ENCODE measurements at places on chromosomes 6 and 20.

DNA sequence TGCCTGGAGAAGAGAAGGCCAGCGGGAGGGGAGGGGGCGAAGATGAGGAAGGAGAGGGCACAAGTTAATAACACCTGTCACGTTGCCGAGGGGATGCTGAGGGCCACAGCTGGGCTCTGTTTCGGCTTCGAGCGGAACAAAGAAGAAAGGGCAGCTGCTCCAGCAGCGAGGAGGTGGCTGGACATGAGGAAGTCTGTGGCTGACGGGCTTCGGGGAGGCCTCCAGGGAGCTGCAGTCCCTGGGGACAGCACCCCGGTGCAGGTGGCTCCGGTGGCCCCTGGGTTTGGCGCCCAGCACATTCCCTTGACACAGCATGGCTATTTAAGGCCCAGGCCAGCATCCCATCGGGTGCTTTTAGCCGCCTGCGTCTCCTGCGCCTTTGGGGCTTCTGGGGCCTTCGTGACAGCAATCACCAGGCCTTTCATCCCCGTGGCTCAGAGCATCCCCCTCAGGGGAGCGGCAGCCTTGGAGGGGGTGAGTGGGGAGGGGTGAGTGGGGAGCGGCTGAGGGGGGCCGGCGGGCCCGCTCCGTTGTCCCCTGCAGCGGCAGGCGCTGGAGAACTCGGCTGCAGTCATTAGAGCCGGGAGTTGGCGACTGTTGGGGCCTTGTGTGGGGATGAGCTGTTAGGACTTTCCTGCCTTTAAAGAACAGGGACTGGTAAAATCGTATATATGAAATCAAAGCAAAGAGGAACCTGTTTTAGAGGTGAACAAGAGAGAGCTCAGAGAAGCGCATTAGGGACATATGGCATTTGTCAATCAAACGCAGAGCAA is 99.0 kb downstream of the TMEM242 start:
- DNase-seq: no peak

DNA sequence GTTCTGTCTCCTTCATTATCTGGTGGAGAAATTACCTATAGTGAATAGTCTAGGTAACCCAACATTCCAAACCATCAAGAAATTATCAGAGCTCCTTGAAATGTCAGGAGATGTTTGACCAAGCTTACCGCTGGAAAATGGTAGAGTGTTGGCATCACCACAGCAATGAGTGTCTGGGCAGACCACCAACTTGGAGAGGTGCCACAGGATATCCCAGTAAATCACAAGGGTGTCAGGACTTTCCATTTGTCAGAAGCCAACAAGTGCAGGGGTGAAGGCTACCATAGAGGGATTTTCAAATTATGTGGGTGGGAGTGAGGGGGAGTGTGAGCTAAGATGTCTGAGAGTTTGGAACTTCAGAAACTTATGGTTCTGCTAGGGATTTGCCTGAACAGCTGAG is 73.2 kb downstream of the VGLL2 start:
- DNase-seq: no peak

GRCh38 chr20:42974347-42974746 is 215.4 kb downstream of the PTPRT start:
- no peak for DNase-seq

- no peak for DNase-seq
These were observed 114.7 kb upstream of the PRL start for GRCh38 chr6:22411376-22412105.

DNA sequence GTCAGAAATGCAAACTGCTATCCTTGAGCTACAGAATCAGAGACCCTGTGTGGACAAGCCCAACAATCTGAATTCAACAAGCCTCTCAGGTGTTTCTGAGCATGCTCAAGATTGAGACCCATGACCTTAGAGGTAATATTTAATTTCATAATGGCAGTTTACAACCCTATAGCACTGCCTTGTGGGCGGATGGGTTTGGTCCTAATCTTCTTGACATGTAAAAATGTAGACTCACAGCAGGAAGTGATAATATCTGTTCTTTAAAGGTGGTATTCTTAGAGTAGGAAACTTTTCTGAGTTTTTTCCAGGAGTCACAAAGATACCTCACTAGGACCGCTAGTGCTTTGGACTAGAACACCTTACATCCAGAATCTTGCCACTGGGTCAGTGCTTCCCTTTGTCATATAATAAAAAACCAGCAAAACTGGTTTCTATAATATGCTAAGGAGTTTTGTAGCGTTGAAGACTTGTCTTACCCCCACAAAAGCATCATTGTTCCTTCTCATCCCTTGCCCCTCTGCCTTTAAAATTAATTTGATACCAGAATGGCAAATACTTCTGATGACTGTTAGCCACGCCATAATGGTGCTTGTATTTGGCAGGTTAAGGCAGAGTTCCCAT is 52.6 kb downstream of the E2F3 start:
- DNase-seq: no peak

GRCh38 chr6:43687079-43687436 is 533 bp downstream of the MRPS18A start:
- no peak for DNase-seq

DNA sequence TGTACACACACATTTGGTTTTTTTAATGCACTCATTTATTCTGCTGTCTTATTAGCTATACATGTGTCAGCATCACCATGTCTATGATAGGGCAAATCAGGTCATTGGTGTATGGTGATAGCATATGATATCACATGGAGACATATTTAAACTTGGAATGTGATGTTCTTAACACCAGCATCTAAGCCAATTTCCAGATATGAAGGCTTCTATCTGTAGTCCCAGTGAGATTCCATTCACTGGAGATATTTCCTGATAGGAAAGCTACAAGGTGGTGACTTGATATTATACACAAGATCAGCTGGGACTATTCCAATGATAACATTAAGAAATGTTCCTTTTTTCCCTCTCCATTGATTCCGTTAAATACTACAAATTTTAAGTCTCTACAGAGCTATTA is 89.3 kb downstream of the TASP1 start:
- DNase-seq: no peak

DNA sequence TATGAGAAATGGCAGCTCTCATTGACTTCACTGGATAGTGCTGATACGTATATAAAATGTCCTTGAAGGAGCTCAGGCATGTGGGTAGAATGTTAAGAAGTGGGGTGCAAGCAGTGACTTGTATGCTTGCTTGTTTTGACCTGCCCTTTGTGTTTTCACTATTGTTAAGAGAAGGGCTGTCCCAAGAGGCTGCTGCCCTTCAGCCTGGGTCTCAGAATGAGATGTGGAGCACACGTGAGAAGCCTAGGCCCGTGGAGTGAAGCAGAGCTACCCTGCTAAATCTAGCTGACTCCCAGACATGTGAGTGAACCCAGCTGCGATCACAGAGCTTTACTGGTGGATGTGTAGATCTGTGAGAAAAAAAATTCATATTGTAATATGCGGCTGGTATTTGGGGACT is 305.3 kb upstream of the RGS17 start:
- no peak for DNase-seq

- peak; percentile 35 for DNase-seq
These were observed 1.0 kb downstream of the SCML4 start for GRCh38 chr6:107823047-107823557.

- DNase-seq: no peak
These were observed 44.8 kb downstream of the INSM1 start for GRCh38 chr20:20412750-20413149.

DNA sequence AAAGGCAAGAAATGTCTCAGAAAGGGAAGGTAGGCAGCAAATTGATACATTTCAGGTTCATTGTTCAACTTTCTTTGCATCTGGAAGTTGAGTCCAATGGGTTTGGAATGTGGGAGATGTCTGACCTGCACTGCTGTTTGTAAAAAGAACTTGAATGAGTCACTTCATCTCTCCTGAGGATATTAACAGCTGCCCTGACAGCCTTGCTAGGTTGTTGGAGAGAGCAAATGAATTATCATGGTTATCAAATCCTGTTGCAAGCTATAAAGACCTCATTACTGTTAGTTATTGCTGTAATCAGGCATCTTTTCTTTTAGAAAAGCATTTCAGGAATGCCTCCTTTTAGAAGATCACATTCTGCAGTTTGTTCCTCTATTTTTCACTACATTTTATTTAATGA is 23.0 kb upstream of the FLRT3 start:
- DNase-seq: no peak

GRCh38 chr6:42440778-42441696 is 10.7 kb downstream of the TRERF1 start:
- DNase-seq: no peak

DNA sequence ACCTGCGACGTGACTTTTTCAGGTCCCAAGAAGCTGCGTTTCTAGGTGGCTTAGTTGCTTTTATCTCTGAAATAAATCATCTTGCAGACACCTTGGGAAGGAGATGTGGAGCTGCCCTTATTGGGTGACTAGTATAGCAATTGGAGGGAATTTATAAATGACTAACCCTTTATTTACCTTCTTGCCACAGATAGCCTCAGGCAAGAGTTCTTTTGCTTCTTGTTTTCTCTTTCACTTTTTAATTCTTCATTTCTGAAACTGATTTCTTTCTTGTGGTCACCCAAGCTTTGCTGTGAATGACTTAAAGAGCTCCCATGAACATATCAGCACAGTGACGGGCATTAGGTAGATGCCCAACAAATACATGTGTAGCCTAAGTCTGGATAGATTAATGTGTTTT is 3.0 kb downstream of the ADGRF4 start:
- DNase-seq: no peak

- DNase-seq: no peak
These were observed 94.1 kb downstream of the CDH26 start for GRCh38 chr20:60052322-60052721.

- DNase-seq: no peak
These were observed 405.3 kb upstream of the HS3ST5 start for GRCh38 chr6:114747995-114748625.

DNA sequence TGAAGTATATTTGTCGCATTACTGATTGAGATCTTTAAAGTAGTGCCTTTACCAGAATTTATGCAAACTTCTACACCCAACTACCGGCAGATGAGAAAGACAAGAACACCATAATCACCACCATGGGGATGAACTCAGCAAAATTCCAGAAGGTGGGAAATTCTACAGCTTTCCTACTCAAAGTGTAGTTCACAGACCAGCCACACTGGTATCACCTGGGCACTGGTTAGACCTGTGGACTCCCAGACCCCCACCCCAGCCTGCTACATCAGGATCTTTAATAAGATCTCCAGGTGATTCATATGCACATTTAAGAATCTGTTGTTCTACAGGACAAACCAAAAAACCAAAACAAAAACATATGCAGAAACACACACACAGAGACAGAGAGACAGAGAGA is 67.9 kb downstream of the POPDC3 start:
- no peak for DNase-seq

DNA sequence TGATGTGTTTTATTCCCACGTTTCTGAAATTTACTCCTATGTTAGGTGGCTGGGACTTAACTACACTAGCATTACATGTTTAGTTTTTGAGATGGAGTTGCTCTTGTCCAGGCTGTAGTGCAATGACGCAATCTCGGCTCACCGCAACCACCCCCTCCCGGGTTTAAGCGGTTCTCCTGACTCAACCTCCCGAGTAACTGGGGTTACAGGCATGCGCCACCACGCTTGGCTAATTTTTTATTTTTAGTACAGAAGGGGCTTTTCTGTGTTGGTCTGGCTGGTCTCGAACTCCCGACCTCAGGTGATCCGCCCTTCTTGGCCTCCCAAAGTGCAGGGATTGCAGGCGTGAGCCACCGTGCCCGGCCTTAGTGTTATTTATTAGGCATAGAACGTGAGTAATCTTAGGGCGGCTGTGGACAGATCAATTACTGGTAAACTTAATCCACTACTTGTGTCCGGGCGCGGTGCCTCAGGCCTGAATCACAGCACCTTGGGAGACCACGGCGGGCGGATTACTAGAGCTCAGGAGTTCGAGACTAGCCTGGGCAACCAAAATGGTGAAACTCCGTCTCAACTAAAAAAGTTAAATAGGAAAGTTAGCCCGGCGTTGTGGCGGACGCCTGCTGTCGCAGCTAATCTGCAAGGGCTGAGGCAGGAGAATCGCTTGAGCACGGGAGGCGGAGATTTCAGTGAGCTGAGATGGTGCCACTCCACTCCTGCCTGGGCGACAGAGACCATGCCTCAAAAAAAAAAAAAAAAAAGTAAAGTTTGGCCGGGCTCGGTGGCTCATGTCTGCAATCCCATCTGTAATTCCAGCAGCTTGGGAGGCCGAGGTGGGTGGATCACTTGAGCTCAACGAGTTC is 123.7 kb upstream of the BTN3A2 start:
- no peak for DNase-seq

DNA sequence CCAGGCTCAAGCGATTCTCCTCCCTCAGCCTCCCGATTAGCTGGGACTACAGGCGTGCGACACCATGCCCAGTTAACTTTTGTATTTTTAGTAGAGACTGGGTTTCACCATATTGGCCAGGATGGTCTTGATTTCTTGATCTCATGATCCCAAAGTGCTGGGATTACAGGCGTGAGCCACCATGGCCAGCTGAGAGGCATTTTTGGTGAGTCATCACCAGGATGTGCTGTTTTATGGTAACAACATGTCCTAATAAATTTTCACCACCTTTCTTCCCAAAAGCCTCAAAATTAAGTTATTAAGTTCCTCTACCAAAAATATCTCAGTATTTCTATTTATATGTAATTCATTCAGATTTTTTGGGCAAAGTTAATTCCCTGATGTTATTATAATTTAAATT is 53.5 kb downstream of the COL21A1 start:
- DNase-seq: no peak

GRCh38 chr20:22795433-22795832 is 211.1 kb upstream of the FOXA2 start:
- DNase-seq: no peak

Data from activated T-helper 1 cell treated with anti-CD3 and anti-CD28 coated beads, Interleukin-2, amount 50 U/mL, for 16 hours (primary cell).